ENCODE measurements at places on chromosomes 2 and 18.

- no peak for DNase-seq
These were observed 104.7 kb downstream of the THADA start for GRCh38 chr2:43491065-43491639.

DNA sequence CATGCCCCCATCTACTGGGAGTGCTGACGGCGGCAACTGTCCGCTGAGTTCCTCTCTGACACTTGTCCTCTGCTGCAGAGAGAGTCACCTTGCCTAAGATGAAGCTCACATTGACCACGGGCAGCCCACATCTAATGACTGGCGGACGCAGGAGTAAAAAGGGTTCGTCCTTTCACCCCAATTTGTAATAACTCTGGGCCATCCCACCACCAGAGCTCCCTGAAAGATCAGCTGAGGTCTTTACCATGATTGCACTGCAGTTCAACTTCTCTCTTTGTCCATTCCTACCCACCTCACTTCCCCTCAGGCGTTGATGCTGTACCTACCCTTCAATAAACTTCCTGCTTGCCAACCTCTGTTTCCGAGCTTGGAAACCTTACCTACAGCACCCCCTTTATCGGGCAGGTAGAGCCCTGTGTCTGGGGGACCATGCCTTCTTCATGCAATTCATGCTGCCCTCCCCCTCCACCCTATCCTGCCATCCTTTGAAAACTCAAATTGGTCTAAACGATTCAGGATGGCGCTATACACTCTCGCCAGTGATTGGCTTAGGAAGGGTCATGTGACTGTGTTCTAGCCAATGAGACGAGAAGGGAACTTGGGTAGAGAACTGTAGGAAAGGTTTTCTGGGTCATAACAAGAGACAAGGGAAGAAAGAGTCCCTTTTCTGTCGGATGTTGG lies 10.3 kb upstream of the B3GNT2 start:
- no peak for DNase-seq

GRCh38 chr18:66439670-66440069 lies 164.2 kb downstream of the CDH19 start:
- no peak for DNase-seq

- no peak for DNase-seq
These were observed 267.6 kb downstream of the RBM43 start for GRCh38 chr2:150994076-150994475.

GRCh38 chr18:1483385-1483784 lies 578.7 kb downstream of the ADCYAP1 start:
- no peak for DNase-seq

DNA sequence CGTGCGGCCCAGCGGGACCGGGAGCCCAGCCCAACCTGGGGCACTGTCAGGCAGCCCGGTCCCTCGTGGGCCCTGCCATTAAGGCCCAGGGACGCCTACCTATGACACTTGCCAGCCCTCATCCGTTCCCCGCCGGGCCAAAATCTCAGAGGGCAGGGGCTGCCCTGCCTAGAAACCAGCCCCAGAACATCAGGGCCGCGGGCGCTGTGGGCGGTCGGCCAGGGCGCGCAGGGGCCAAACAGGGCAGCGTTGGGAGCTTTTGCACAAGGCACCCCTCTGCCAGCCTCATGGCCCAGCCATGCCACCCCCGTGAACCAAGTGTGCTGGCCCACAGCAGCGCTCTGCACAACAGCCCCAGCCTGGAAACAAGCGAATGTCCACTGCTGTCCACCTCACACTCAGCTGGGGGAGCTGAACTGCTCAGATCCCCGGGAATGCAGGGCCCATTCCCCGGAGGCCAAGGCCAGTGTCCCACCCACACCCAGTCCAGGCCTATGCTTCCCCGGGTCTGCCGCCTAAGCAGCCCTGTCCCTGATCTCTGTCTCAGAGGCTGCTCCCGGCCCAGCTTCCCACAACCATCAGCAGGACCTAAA lies 3.5 kb upstream of the NEURL3 start:
- no peak for DNase-seq

GRCh38 chr2:38856165-38856564 lies 19.6 kb downstream of the DHX57 start:
- peak; percentile 27 for DNase-seq

GRCh38 chr18:56458770-56459712 lies 179.4 kb downstream of the TXNL1 start:
- DNase-seq = no peak

- DNase-seq = no peak
These were observed 17.8 kb upstream of the INO80C start for GRCh38 chr18:35515460-35516130.

DNA sequence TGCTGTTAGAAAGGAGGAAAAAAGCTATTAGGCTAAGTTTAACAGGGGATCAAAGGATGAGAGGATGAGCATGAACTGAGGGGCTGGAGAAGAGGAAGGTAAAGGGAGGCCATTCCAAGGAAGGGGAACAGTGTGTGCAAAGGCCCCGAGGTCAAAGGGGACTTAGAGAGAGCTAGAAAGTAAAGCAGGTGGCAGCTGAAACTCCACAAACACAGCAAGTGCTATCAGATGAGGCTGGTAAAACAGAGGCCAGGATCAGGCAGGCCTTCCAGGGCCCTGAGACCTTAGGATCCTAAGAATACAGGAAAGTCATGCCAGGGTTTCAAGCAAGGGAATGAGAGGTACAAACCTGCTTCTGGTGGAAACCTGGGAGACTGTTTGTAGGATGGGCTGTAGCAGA lies 5.8 kb downstream of the HDAC4 start:
- no peak for DNase-seq

GRCh38 chr2:157393348-157393747 lies 50.5 kb downstream of the CYTIP start:
- no peak for DNase-seq

GRCh38 chr2:216495656-216496055 lies 3.0 kb upstream of the RPL37A start:
- DNase-seq = no peak

GRCh38 chr2:108978709-108979111 lies 10.3 kb downstream of the EDAR start:
- no peak for DNase-seq

DNA sequence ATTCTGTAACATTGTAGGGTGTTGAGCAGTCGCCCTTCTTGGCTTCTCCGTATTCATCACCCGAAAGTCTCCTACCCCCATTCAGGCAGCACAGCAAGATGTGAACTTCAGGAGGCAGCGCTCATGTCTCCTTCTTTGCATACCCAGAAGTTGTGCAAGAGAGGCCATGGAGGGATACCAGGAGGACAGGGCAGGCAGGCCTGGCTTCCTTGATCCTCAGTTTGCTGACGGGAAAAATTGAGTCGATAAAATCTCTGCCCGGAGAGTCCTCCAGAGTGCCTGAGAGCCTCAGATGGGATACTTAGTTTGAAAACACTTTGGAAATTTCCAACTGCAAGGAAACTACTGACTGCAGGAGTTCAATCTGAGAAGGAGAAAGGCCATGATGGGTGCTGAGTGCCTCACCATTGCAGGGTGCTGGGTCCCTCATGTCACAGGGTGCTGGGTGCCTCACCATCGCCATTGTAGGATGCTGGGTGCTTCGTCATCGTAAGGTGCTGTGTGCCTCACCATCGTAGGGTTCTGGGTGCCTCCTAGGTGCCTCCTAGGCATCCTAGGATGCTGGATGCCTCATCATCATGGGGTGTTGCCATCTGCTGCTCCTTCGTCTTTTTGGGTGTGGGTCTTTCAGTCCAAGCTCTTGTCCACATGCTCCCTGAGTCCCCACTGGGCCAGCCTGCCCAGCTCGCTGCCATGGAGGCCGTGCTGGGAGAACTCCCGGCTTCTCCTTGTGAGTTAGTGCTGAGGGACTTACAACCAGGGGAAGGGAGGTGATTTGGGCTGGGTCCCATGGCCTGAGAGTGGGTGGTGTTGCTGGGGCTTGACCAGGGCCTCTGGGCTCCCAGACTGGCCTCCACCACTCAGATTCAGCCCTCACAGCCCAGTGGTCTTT lies 162.4 kb downstream of the DDX1 start:
- DNase-seq = no peak

DNA sequence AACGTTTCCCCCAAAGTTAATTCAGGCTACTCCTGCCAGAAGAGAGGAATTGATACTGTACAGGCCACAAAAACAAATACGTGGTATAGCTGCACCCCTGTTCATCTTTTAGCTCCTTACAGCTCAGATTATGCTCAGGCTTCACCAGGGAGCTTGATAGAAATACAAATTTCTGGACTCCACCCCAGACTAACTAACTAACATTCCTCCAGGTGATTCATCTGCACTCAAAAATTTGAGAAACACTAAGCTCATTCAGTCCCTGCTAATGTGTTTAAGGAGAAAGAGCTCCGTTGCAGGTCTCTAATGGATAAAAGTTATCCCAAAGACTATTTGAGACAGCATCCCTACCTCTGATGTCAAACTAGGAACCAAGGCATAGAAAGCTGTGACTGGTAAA lies 36.8 kb upstream of the UNC80 start:
- no peak for DNase-seq

- DNase-seq = no peak
These were observed 113.6 kb downstream of the DIS3L2 start for GRCh38 chr2:232075080-232075479.

- DNase-seq = no peak
These were observed 133.1 kb downstream of the NBAS start for GRCh38 chr2:15427987-15428386.

- no peak for DNase-seq
These were observed 74.5 kb downstream of the NEDD4L start for GRCh38 chr18:58118536-58118935.

DNA sequence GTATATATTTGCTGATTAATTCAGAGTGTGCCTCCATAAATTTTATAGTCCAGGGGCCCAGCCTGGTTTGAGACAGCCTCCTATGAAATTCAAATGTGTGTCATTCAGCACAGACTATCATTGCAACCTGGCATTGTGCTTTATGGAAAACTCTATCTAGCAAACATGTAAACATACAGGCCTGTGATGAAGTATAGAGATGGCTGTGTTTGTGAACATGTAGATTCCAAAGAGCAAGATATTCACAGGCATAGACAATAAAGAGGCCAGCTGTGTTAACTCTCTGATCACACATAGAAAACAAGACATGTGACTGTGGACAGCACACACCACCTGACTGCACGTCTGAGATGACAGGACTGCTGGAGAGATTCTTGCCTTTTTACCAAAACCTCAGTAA lies 297.9 kb downstream of the EN1 start:
- no peak for DNase-seq

- DNase-seq = no peak
These were observed 113.9 kb upstream of the LTBP1 start for GRCh38 chr2:32832821-32833220.

DNA sequence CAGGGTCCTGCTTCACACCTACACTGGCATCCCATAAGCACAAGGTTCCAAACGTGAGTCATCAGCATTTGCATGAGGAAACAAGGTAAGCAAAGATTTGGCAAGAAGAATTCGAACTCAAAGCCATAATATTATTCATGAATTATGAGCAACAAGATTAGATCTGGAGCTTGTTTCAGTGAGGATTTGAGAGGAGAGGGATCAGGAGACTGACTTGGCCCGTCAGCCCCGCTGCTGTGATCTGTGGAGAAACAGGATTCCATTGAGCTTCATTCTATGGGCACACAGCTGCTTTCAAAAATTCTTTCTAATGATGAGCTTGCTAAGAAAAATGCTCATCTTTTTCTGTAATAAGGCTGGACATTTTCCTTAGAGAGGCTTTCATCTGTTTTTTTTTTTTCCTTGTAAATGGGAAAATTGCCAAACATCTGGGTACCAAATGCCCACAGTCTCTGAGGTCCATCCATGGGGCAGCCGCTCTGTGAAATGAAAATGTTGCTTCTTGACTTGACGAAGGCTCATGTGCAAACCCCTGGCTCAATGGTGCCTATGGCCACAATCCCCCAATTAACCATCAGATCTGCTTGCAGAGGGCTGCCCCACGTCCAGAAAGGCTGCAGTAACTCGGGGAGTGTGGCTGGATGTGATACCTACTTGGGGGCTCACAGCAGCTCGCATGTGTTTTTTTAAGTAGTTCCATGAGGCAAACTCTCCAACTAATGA lies 179.3 kb downstream of the TMEM18 start:
- DNase-seq = no peak

DNA sequence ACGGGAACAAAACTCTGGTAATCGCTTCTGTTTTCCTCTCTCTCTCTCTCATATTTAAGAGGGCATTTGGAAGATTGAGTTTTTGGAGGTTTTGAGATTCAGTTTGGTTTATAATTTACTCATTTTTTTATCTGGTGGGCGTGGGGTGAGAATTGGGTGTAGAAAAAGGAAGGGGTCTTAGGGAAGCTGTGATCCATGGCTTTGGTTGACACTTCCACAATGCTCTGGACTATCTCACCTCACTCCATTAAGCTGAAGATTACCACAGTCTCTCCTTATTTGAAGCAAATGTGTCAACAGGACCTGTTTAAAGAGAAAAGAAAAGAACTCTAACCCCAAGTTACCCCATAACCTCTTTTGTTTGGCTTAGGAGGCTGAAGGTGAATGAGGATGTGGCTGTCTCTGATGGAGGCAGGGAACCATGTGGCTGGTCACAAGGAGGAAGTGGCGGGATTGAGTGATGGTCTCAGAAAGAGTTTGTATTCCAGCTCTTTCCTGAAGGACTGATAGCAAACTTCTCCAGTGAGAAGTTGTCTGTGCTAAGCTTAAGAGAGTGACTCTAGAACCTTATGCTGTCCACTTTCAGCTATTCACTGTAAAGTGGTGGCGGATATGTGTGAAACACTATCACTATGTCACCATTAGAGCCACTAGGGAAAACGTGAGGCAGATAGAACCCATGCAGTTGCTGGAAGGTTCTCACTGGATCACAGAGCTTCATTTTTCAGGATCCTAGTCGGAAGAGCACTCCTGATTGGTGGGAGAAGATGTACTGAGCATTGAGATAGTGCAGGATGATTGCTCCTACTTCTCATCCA lies 934 bp downstream of the ZNF804A start:
- DNase-seq = no peak

DNA sequence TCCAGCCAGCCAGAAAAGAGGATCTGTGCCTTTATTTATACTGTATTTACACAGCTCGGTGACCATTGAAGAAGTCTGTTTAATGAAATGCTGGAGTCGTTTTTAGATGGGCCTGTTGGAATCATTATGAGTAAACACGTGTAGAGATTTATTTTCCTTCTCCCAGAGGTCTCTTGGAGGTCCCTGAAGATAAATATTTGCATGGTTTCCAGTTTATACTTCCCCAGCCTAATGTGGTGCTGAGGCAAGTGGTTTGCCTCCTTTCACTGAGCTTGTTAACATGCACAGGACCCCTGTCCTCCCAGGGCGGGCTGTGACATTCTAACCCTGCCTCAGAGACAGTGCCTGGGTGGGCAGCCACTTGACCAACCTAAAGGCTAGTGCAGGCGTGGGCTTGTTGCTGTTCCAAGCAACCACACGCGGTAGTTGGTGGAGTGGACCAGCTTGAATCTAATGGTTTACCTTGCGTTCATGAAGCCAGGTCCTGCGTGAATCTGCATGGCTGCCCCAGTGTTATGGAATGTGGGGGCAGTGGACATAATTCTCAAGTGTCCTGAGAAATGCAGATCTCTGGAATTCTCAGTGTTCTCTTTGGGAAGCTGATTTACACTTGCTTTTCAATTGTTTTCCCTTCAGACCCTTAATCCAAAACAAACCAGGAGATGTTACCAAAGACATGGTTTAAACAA lies 130.2 kb upstream of the DLX2 start:
- DNase-seq = no peak

DNA sequence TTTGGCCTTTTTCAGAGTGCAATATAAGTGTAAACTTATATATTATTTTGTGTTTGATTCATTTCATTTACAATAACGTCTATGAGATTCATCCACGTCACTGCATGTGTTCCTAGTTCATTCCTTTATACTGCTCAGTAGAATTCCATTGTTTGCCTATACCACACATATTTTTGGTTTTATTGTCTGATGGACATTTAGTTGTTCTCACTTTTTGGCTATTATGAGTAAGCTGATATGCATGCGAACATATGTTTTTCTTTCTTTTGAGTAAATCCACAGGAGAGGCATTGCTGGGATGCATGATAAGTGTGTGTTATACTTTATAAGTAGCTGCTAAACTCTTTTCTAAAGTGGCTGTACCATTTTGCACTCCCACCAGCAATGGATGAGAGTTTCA lies 314.8 kb upstream of the HS6ST1 start:
- DNase-seq = no peak

All from activated CD4-positive, alpha-beta T cell treated with anti-CD3 and anti-CD28 coated beads, Interleukin-2, Interleukin-6, amounts not matched to agents 100 ng/mL and 50 ng/mL, durations not matched to agents 16 hours and 8 hours (primary cell).